Activated CD8-positive, alpha-beta memory T cell treated with anti-CD3 and anti-CD28 coated beads for 1 hour (primary cell): ENCODE measurements at places on chromosomes 3 and 15.

DNA sequence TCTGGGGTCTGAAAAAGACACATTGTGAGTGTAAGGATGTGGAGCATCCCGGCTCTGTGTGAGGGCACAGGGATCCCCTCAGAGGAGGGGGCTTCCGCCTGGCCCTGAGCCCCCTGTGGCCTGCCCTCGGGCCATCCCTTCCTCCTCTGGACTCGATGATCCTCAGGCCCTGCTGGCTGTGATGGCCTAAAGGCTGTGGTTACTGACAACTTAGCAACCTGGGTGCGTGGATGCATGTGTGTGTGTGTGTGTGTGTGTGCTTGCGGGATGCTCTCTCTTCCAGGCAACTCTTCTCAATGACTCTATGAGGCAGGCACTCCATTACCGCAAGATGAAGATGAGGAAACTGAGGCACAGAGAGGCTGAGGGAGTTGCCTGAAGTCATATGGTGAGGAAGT lies 66.0 kb downstream of the ASB7 start:
- no peak for DNase-seq

GRCh38 chr3:186515125-186515524 lies 29.1 kb downstream of the CRYGS start:
- DNase-seq = no peak

GRCh38 chr3:189721873-189722665 lies 90.9 kb downstream of the TP63 start:
- DNase-seq = no peak

DNA sequence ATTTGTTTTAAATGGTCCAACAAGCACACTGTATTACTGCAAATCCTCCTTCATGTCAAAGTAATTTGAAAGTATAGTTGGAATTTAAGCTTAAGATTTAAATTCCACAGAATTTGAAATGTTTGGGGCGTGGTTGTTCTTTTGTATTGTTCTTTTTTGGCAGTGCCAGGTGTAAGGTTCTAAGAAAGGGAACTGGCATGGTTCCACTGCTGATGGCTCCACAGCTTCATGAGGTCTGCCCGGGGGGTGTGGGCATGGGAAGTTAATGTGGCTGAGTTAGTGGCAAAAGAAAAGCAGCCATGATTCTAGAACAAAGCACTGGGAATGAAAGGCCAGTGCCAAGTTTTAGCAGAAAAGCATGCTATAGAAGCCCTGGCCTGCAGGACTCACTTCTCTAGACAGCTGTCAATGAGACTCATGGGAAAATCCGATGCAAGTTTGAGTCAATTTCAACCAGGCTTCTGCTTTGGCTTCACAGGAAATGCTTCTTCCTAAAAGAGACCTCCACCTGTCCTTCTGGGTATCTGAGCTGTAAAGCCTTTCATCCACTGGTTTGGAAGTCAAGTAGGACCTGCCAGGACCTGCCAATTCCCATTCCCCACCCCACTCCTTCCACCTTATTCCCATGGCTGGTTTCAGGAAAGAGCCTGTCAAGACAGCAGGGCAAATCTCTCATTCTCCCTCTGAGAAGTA lies 18.9 kb downstream of the CDCP1 start:
- no peak for DNase-seq

DNA sequence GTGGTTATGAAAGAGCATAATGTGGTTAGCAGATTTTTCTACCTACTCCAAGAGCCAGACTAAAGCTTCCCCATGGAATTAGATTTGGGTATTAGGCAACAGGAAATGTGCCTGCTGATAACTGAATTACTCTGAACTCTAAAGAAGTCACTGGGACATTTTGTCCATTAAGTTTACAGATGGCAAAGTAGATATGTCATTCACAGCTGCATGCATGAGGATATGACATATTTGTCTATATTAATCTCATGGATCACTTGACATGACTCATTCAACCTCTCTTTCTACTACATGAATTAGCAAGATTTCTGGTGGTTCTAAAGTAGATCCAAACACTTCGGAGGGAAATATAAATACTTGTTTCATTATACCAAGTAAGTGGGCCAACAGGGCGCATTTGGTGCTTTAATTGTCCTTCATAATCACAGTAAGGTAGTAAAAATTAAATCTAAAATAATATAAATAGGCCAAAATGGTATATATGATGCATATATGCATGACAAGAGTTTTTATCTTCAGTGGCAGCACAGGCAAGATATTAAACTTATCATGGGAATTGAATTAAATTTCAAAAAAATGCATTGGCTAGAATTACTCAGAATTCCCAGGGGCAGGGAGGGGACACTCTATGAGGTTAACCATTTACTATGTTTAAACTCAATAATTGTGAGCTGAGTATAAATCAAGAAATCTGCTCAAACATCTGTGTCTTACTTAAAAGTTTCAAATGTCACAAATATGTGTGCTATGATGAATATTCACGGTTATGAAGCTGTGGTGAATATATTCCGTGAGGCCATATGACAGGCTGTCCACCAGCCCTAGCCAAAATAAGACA lies 365.3 kb upstream of the KCNMB2 start:
- no peak for DNase-seq

- DNase-seq = no peak
These were observed 259.2 kb downstream of the NEK10 start for GRCh38 chr3:27110020-27110419.

GRCh38 chr3:175192536-175192935 lies 333.4 kb downstream of the NAALADL2 start:
- DNase-seq = no peak

DNA sequence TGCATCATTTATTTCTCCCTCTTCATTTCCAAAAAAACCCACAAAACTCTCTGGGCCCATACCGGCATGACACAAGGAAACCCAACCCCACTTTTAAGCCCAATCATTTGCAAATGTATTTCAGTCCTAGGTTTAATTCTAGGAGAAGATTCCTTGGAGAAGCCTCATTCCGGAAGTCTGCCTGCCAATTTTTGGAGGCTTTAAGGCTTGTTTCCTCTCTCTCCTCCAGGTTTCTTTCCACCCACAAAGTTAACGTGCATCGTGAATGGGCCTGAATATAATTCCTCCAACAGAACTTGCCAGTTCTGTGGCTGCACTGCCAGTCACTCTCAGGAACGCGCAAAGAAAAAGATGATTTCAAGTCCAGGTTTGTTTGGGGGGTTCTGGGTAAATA lies 69.9 kb upstream of the FOXP1 start:
- DNase-seq = no peak

DNA sequence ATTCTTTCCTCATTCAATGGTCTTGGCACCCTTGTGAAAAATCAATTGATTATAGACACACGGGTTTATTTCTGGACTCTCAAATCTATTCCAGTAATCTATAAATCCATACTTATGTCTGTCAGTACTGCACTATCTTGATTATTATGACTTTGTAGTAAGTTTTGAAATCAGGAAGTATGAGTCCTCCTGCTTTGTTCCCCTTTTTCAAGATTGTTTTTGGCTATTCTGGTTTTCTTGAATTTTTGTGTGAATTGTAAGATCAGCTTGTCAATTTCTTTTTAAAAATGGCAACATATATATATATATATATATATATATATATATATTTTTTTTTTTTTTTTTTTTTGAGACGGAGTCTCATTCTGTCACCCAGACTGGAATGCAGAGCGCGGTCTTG lies 32.3 kb upstream of the CFAP20DC start:
- DNase-seq = no peak

DNA sequence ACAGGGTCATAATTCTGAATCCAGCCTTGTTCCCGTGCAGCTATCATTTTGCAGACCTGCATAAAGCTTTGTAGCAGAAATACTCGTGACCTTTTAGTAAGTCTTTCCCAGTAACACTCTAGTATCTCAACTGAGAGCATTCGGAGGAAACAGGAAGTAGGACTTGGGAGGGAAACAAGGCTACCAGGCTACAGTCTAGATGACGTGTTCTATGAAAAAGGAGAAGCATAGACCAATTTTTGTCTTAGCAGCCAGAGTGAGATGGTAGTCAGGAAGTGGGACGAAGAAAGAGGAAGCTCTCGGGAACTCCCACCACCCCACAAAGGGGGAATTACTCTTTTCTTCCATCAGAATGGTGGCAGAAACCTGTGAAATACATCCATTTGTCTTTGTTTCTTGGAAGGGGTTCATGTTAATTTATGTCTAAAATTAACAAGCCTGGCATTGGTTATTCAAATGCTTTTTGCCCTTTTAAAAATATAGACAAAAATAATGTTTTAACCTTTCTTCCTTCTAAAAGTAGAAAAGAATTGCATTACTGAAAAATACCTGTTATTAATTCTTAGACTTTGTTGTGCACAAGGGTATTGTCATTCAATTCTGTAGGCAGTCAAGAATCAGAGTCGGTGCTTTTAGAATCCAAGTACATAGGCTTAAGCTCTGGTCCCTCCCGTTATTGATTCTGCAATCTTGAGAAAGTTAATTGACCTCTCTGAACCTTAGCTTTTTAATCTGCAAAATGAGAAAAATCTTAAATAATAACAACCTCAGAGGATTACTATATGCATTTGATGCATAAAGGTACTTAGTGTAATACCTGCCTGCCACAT lies 1.6 kb upstream of the SUCNR1 start:
- DNase-seq = no peak

GRCh38 chr15:85414495-85414894 lies 34.1 kb downstream of the AKAP13 start:
- DNase-seq = no peak

GRCh38 chr3:119160361-119160760 lies 13.0 kb upstream of the UPK1B start:
- no peak for DNase-seq

GRCh38 chr15:27043770-27044169 lies 72.8 kb downstream of the GABRG3 start:
- DNase-seq = no peak

DNA sequence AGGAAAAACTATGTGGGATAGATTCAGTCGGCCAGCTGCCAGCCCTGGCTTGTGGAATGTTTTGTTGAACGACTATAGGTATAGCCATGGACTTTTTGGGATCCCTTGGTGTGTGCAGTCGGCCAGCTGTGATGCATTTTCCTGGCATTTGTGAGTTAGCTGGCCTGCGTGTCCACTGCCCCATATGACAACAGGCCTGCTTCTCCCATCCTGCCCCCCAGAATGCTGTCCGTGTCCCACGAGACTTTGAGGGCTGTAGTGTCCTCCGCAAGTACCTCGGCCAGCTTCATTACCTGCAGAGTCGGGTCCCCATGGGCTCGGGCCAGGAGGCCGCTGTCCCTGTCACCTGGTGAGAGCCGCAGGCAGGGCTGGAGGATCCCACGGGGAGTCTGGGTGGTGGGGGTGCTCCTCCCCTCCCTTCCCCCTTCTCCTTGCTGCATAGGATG lies 23.6 kb downstream of the PTPN23 start:
- no peak for DNase-seq

GRCh38 chr3:125006291-125006731 lies 49.5 kb downstream of the HEG1 start:
- no peak for DNase-seq

GRCh38 chr3:36792342-36792741 lies 28.0 kb upstream of the DCLK3 start:
- DNase-seq = no peak
